Renal pelvis (tissue), 12 donors: ENCODE measurements at places on chromosomes 6 and 20. TPM values are rescaled to one million over a fixed set of nuclear protein-coding genes. Genes with fewer than 3 reads are reported as not detected.

GRCh38 chr20:49400410-49400809 is 82.1 kb downstream of the KCNB1 start:
- DNase-seq, result no peak

- no peak for DNase-seq
Observed at GRCh38 chr20:37238935-37239451, 22.6 kb downstream of the GHRH start.

- DNase-seq, result no peak
Observed at GRCh38 chr20:18011482-18011881, 42.7 kb downstream of the MGME1 start.

DNA sequence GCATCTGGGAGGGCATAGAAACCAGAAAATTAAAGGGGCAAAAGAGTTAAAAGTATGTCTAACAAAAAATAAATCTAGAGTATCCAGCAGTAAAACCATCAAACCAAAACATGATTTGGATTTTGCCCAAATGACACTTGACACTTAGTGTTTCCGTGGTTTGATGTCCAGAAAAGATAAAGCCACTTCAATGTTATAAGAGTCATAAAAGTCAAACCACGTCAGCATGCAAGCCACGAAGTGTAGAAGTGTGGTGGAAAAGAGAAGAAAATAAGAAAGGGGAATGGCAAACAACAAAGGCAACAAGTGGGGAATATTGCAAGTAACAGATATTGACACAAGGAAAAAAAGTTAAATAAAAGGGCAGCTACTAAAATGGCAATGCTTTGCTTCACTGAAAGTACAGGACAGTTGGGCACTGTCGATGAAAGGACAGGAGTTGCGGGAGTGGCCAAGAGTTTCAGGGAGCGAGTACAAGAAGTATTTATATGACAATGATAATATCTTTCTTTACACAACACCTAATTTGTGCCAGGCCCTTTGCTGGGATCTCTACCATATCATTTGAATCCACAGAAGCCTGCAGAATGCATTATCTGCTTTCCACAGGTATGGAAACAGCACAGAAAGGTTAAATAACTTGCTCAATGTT is 6.3 kb upstream of the HDDC2 start:
- no peak for DNase-seq

DNA sequence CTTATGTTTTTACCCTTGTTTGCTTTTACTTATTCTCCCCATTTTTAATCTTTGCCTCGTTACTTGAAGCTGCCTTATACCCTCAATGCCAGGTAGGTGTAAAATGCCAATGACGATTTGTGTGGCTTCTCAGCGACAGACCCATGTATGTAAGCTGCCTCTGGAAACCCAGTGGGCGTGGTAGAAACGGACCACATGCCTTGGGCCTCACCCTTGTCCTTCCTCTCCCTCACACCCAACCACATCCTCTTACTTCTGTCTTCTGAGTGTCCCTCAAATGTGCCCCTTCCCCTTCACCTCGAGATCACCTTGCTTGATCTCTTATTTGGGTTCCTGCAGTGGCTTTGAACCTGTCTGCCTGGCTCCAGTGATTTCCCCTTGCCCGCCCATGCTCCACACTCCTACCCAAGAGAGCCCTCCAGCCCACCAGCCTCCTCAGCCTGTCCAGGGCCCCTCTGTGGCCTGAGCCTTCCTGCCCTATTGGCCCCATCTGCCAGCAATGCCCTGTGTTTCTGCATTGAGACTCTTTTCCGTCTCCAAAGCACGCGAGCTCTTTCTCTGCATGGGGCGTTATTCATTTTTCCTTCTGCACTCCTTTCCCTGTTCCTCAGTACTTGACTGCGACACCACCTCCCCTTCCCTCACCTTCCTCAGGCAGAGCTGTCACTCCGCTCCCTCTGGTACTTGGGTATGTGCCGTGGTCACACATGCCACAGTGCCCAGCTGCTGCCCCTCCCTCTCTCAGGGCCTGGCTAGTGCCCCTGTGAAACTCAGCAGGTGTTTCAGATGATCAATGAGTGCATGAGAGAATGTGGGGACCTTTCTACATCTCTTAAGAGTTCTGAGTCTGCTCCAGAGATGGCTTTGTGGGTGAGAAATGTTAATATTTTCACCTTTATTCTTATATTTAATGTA is 115.4 kb downstream of the SLX4IP start:
- no peak for DNase-seq

DNA sequence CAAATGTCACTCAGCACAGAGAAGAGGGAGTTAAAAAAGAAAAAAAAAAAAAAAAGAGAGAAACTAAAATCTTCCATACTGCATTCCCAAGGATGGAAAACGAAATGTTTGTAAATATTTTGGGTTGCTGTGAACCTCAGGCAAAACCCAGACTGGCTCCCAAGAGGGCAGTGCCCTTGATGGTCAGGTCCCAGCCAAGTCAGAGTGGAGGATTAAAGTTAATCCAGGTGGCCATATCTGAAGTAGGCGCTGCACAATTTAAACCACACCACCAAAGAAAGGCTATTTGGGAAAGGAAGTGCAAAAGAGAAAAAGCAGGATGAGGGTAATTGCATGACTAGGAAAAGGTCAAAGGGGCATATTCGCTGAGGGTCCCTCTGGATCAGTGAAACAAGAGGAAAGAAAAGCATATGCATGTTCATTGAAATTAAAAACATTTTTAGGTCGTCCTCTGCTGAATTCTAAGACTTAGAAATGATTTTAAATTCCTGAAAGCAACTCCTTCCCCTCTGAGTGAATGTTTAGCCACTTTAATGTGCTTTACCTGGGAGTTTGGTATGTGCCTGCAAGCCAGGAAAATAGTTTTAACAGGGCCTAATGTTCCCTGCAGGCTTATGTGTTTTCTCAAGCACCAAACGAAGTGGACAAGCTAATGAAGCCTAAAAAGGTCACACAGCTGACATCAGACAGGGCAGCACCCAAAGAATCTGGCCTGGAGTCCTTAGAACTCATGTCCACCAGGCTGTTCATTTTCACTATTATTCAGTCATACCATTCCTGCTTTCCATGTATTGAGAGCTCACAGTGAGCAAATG is 159.1 kb downstream of the HACE1 start:
- peak; percentile 54 for DNase-seq

GRCh38 chr20:42046371-42047085 is 428.4 kb upstream of the CHD6 start:
- DNase-seq, result no peak

DNA sequence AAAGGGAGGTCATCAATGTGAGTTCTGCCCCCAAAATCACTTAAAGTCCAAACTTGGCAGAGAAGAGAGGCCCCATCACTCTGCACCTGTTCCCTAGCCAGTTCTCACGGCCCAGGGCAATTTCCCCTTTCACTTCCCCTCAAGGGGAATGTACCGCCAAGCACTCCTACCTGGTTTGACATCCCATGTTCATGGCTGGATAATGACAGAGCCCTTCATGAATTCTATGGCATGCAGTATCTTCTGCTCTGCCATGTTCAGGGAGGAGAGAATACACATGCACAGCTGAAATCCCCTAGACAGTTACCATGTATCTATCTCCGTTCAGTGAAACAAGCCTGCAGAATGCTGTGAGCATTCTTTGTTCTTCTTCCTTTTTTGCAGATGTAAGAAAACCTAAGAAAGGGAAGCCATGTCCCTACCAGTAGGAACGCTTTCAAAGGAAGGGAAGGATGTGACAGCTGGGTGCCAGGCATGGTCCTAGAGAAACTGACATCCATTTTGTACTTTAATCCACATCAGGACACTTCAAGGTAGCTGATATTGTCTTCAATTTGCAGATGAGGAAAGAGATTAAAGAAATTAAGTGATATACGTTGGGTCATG is 79.8 kb upstream of the ARID1B start:
- DNase-seq, result no peak

DNA sequence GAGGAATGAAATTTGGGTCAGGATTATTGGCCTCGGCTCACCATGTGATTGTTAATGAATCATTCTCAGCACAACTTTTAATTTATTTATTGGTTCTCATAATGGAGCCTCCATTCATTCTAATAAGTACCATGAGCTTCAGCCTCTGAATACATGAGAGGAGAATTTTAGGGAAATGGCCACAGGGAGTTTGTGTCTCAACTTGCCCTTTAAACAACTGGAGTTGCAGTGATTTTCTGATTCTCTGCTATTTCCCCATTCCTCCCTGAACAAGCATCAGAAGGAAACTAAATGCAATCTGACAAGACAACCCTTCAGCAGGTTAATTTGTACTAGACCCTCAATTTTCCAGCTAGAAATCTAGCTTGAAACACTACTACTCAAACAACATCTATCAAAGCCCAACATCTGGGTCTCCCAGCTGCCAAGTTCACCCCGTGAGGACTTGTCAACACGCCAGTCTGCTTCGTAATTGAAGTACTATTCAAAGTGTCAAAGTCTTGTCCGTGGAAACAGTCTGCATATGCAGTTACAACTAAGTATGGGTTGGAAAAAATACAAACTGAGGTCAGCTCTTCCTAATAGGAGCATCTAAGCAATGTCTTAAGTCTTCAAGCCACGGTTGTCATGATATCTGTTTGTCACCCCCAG is 235.4 kb downstream of the CDH4 start:
- no peak for DNase-seq

- no peak for DNase-seq
Observed at GRCh38 chr6:6575143-6575542, 13.4 kb upstream of the LY86 start.

GRCh38 chr6:31142361-31142761 is 3.5 kb upstream of the PSORS1C2 start:
- DNase-seq, result no peak

DNA sequence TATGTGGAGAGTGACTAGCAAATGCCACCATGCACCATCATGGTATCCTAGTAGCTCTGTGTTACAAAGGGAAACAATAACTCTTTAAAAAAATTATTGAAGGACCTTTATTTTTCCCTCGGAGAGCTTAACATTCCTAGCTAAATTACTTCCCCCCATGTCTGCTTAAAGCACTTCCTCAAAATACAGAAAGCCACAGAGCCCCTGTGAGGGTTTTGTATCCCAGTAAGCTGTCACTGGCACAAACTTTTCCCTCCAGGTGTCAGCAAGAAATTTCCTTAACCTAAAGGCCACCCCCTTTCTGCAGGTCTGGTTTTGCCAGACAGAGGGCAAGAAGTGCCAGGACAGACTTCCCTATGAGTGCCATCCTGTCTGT is 340.0 kb upstream of the PRDM1 start:
- DNase-seq, result no peak

GRCh38 chr6:119352001-119352400 is 2.4 kb upstream of the MAN1A1 start:
- DNase-seq, result no peak

GRCh38 chr20:53829724-53830521 is 236.3 kb upstream of the ZNF217 start:
- peak; percentile 31 for DNase-seq

- no peak for DNase-seq
Observed at GRCh38 chr6:96227135-96227534, 211.4 kb downstream of the FUT9 start.

DNA sequence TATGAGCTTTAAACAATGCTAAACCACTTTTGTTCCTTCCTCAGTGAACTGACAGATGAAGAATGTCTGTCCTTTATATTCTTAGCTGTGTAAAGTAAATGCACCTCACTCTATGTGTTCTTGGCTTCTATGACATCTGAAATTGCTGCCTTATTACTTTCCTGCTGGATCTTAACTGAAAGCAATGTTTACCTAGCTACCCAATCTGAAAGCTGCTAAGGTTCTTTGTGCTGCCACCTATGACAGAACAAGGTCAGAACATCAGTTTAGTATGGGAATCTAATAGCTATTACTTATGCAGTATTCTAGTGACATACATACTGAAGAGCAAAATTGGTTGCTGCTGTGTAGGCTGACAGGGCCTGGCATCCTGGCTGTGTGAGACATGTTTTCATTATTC is 444.1 kb downstream of the KHDRBS2 start:
- DNase-seq, result peak; percentile 10

DNA sequence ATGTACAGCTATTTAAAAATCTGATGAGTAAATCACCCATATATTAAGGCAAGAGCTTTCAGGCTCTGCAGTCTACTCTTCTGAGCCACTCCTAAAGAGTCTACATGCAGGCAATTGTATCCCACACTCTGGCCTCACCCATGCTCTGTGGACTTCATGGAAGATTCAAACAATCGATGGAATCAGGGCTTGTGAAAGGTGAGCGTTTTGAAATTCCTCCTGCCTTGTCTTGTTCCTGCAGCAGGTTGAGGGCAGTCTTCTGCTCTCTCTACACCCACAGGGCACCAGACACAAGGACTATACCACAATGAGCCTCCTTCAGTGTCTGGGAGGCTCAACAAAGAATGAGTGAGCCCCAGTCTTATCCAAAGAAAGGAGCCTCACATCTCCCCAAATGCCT is 51.1 kb downstream of the TBC1D7 start:
- DNase-seq, result no peak

BPI gene
- polyA plus RNA-seq, result 1.5 TPM

HLA-DOB gene
- polyA plus RNA-seq, result 0.17 TPM

TRIM15 gene
- not detected for polyA plus RNA-seq

TMEM217 gene
- polyA plus RNA-seq, result 1.4 TPM
